ENCODE measurements at places on chromosomes 5 and 9.

GRCh38 chr5:10550222-10550995 is 13.5 kb upstream of the ANKRD33B start:
- DNase-seq, result peak; percentile 60

DNA sequence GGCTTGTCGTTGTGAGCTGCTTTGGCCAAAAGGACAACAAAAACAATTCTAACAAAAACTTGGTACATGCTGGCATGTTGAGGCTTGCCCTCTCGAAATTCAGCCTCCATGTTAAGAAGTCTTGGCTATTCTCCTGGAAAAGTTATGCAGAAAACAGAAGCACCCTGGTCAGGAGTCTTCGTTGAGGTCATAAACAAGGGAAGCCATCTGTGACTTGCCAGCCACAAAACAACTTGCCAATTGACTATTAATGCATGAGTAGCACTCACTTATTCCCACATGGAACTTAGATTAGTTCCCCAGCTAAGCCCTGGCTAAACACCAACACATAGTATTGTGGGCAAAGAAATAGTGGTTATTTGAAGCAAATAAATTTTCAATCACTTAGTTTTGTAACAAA is 521.0 kb upstream of the CHD1 start:
- DNase-seq, result no peak

GRCh38 chr9:112295174-112295573 is 38.2 kb downstream of the PTBP3 start:
- DNase-seq, result peak; percentile 19

DNA sequence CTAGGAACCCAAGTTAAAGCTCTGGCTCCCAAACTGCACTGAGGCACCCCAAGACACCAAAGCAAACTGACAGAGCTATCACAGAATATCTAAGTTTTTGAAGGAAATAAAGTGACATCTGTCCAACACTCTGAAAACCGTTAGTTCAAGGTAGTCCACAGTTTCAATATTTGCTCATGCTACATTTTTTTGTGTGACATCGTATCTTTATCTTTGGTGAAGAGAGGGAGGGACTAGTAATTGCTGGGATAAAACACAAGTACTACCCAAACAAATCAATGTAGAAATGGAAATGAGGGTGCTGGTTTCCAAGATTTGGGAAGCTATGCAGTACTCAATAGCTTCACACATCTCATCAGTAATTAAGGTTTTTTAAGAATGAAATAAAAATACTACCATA is 20.6 kb downstream of the LIFR start:
- DNase-seq, result no peak

GRCh38 chr5:161775891-161776290 is 72.0 kb upstream of the GABRA1 start:
- no peak for DNase-seq

GRCh38 chr5:136295914-136296313 is 69.4 kb downstream of the TRPC7 start:
- DNase-seq, result peak; percentile 70

DNA sequence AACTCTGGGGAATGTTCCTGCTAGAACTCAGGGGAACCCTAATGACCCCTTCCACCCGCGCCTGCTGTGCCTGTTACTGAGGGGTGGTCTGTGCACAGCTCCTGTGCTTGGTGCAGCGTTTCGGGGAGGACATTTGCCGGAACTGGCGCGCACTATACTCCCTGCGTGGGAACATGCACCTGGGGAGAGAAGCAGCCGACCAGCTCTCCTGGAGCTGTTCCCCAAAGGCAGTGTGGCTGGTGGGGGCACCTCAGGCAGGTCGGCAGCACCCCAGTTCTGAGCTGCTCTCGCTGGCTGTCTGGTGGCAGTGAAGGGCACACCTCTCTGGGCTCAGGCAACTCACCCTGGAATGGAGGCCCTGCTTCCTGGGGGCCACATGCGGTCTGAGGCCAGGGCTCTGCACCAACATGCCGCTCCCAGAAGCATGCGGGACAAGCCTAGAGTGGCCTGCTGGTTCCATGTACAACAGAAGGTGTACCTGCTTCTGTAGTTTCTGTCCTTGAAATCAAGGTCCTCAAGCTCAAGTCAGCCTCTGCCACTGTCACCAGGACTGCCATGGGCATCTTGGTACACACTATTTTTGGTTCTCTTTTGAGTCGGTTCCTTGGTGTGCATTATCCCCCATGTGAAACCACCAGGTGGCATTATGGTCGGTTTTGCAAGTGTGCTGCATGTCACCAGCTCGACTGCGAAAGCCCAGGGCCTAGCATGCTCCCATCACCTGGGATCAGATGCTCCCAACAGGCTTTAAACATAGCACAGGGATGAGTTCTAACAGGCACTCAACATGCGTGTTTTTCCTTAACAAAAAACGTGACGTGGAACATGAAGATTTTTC is 7.8 kb upstream of the MRNIP start:
- no peak for DNase-seq

DNA sequence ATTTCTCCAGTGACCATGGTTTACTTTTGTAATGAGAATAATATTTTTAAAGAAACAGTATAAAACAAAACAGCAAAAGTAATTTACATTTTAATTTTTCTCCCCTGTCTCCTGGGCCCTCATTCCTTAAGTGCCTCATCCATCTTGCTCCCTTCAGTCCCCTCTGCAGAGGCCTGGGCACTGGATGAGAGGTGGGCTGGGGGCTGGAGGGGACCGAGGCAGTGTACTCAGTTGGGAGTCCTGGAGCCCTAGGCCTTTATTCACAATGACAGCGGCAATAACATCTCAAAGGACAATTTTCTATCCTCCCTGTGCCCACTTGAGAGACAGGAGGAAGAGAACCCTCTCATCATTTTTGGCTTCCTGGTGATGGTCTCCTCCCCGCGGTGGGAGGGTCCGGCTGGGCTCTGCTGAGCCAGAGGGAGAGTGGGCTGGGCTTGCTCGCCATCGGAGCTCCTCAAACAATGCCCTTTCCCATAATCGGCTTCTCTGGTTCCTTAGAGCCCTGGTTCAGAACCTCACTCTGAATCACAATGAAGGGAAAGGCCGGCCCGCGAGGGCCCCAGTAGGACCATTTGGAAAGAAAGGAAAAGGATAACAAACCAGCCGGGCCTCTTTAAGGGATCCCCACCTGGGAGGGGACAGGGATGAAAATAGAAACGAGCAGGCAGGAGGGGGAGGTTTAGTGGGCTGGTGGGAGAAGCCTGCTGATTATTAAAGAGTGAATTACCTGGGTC is 9.7 kb upstream of the SMIM32 start:
- no peak for DNase-seq

- no peak for DNase-seq
Observed at GRCh38 chr9:75812141-75812540, 78.3 kb upstream of the PCSK5 start.

- DNase-seq, result no peak
Observed at GRCh38 chr9:130308081-130308571, 42.6 kb downstream of the HMCN2 start.

DNA sequence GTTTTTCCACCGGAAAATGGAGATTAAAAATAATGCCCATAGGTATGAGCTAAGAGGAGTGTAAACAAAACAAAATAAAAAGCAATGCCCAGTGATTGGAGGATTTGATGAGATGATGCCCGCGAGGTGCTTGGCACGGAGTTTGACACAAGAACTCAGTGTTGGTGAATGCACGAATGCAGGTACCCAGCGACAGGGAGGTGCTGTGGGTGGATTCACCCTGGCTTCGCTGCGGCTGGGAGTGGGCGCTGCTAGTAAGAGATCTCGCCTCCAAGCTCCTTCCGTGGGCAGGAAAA is 526 bp upstream of the STXBP1 start:
- no peak for DNase-seq
